ENCODE measurements at places on chromosomes 3 and 15.

DNA sequence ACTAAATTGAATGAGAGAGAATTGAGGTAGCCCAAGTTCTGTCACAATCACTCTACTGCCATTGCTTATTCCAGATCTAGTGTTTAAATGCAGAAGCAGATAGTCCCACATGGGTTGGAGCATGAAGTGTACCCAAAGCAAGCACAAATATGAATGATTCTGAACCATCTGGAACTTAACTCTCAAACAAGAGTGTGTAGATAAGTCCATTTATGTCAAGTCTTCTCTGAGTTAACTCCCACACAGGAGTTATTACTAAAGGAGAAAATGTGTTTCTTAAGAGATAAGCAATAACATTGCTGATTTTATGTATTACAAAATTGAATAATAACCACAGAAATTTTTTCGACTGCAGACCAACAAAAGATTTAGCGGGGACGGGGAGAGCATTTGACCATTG lies 33.6 kb downstream of the PAQR9 start:
- no peak for DNase-seq

DNA sequence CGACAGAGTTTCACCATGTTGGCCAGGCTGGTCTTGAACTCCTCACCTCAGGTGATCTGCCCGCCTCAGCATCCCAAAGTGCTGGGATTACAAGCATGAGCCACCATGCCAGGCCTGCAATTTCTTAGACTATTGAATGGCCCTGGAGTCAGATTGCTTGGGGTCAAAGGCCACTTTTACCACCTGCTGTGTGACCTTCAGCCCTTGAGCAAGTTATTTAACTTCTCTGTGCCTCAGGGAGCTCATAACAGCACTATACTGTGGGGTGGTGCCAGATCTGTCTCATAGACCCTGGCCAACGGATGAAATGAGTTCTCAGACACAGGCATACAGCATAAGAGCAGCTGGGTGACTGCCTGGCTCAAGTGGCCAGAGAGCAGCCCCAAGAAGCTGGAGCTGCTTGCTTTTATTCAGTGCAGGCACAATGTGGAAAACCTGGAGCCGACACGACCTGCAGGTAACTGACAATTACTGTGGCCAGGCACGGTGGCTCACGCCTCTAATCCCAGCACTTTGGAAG lies 44.9 kb upstream of the FURIN start:
- DNase-seq: no peak

DNA sequence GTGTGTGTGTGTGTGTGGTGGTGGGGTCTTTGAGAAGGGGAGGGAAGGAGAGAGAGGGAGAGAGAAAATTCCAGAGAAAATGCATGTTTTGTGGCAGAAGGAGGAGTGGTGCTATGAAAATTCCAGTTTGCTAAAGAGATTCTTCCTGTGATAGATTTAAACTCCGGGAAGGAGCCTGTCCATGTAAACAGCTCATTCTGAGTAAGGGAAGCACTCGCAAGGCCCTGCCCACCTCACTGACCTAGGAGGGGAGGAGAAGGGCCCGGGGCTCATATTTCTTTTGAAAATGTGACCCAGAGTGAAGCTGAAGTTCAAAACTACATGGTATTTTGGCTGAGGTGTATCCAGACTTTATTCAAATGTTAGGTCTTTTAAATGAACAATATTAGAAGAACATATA lies 41.3 kb downstream of the ADAMTSL3 start:
- DNase-seq: no peak

DNA sequence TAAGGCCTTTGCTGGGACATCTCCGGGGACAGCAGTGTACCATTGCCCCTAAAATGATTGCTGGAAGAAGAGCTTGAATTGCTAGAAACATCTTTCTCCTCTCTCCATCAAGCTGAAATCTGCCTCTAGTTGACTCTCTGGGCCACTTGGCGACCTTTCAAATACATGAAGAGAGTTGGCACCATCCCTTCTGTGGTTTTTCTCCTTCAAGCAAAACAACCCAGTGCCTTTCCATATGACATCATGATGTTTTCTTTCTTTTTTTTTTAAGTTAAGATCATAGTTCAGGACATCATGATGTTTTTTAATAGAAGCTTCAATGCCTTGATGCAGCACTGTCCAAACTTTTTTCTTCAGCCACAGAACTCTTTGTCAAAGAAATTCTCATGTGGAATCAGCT lies 144.0 kb upstream of the PTPRG start:
- no peak for DNase-seq

- DNase-seq: no peak
These were observed 3.1 kb downstream of the FAM107A start for GRCh38 chr3:58574106-58574505.

DNA sequence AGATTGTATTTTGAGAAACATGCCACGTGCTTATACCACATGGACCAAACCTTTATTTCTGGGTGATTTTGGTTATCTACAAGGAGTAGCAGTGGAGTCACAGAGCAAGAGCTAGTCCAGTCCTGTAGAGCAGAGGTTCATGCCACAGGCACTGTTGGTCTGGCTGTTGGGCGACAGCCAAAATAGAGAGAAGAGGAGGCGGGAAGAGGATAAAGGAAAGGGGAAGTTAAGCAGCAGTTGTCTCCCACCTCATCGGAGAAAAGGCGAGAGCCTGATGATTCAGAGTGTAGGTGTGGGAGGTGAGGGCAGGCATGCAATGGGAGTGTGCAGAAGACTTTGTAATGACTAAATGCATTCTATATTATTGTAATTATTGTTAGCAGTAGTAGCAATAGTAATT lies 237.5 kb upstream of the ROPN1 start:
- DNase-seq: no peak

DNA sequence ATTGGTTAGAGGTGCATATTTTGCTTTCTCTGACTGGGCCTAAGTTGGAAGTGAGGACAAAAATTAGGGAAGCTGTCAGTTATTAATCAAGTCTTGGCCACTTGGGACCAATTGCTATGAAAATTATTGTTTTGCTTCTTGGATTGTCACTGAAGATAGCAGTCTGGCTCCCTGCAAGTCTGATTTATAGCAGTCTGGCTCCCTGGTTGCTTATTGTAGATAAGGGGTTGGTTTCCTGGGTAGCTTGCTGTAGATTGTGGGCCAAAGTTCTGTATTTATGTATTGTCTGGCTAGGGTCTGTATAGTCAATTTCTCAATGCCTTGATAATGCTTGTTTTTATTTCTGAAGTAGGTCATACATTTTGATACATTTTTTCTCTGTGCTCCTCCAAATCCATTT lies 13.3 kb upstream of the DRD3 start:
- no peak for DNase-seq

DNA sequence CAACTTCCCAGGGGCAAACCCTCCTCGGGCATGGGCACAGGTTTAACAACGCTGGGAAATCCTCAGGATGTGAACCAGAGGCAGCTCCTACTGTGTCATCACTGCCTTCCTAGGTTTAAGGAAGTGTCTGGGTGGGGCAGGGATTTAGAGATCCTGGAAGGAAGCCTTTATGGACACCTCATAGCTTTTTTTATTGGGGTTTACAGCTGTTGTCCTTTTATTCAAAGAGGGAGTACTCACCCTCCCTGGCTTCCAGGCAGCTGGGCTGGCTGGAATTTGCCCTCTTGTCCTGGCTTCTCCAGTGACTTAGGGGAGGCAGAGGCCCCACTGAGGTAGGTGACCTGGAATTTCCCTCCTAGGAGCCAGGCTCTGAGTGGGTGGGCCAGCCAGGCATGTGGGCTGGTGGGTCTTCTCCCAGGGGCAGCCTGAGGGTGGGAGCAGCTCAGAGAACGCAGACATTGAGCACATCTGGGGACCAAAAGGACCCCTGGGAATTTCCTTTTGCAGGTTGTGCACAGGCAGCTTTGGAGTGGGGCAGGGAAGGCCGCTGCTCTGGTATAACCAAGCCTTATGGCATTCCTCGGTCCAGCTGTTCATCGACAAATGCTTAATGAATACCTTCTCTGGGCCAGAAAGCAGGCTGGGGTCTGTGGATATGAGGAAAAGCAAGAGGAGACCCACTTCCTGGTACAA lies 13.5 kb upstream of the FAM3D start:
- DNase-seq: no peak

GRCh38 chr15:89230277-89230676 lies 8.9 kb upstream of the RLBP1 start:
- DNase-seq: no peak

- DNase-seq: no peak
These were observed 169.1 kb upstream of the ZPLD1 start for GRCh38 chr3:102265720-102266119.

GRCh38 chr3:59867185-59868002 lies 817.6 kb upstream of the CFAP20DC start:
- no peak for DNase-seq

- DNase-seq: no peak
These were observed 596.3 kb downstream of the PYDC2 start for GRCh38 chr3:192057261-192057660.

GRCh38 chr15:74130155-74130848 lies at the start of gene ISLR2:
Gene ISLR2 (plus strand): TSS chr15:74130586. CDS start chr15:74132755, 2,169 bp downstream.
- DNase-seq: no peak

All from omental fat pad (tissue), 4 donors.